Suprapubic skin (tissue), 4 donors: ENCODE measurements at places on chromosomes 12 and 14. TPM values are rescaled to one million over a fixed set of nuclear protein-coding genes. Genes with fewer than 3 reads are reported as not detected.

DNA sequence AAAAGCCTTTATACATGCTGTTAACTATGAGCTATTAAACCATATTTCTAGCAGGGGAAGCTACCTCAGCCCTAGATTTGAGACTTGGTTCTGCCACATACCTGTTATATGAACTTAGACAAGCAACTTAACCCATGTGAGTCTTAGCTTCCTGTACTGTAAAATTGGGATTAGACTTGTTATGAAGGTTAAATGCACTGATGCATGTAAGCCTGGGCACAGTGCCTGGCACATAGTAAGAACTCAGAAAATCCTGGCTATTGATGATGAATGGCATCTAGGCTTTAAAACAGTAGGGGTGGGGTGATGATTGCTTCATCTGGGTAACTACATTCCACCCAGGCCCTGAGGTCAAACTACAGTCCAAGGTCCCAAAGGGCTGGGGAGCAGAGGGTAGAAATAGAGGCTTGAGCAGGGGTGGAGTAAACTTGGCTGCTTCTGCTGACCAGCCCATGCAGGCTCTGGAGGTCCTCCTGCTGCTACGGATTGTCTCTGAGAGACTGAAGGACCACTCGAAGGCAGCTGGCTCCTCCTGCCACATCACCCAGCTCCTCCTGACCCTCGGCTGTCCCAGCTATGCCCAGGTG, 11.3 kb downstream of the ESPL1 start:
- peak overlapping the region; percentile 33 for H3K27ac ChIP-seq
- no peak overlapping the region for H3K4me3 ChIP-seq
- peaks cover 6% of the 10 kb centered on the region for H3K36me3 ChIP-seq
- no peak for DNase-seq

- DNase-seq, result no peak
- peaks cover 34% of the 10 kb centered on the region for H3K4me1 ChIP-seq
- H3K27ac ChIP-seq, result no peak overlapping the region
- no peaks in the 10 kb centered on the region for H3K36me3 ChIP-seq
Measured at GRCh38 chr12:57456145-57456700, 1.1 kb downstream of the INHBE start.

GRCh38 chr12:71504476-71504875, 64.9 kb downstream of the LGR5 start:
- no peak overlapping the region for H3K4me3 ChIP-seq
- no peaks in the 10 kb centered on the region for H3K36me3 ChIP-seq
- H3K27me3 ChIP-seq, result no peaks in the 10 kb centered on the region
- no peak for DNase-seq
- H3K27ac ChIP-seq, result no peak overlapping the region
- H3K4me1 ChIP-seq, result no peaks in the 10 kb centered on the region

DNA sequence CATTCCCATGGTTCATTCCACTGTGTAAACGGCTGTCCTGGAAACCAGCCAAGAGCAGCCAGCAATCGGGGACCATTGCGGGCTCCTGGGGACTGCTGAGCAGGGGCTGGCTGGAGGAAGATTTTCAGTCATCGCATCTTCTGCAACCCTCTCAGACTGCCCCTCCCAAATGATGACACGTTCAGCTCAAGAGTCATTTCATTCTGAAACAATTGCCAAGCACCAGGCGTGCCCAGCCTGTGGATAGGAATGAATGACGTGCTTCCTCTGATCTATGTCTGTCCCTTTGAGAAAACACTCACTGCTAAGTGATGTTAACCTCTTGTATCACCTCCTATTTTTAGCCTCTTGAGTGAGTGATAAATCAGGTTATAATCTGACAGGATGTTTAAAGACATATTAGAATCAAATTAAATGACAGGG, 62.0 kb downstream of the NDUFA12 start:
- H3K4me1 ChIP-seq, result peaks cover 9% of the 10 kb centered on the region
- peak overlapping the region; percentile 4 for H3K27ac ChIP-seq
- no peak overlapping the region for H3K4me3 ChIP-seq
- H3K27me3 ChIP-seq, result no peaks in the 10 kb centered on the region
- no peaks in the 10 kb centered on the region for H3K36me3 ChIP-seq

DNA sequence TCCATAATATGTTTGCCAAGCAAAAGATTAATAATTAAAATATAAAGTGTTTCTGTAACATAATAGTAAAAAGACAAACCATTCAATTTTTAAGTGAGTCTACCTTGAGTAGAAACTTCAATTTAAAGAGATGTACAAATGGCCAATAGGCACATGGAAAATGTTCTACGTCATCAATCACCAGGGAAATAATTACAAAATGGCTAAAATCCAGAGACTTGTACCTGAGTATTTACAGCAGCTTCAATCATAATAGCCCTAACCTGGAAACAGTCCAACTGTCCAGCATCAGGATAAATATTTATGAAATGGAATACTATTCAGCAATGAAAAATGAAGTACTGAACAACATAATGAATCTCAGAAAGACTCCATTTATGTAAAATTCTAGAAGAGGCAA, 95.5 kb upstream of the FAR2 start:
- no peaks in the 10 kb centered on the region for H3K36me3 ChIP-seq
- DNase-seq, result no peak
- H3K4me1 ChIP-seq, result no peaks in the 10 kb centered on the region
- no peak overlapping the region for H3K4me3 ChIP-seq
- H3K27ac ChIP-seq, result no peak overlapping the region
- no peaks in the 10 kb centered on the region for H3K27me3 ChIP-seq

GRCh38 chr12:66453844-66454243, 151.6 kb downstream of the HELB start:
- no peaks in the 10 kb centered on the region for H3K27me3 ChIP-seq
- no peaks in the 10 kb centered on the region for H3K4me1 ChIP-seq
- no peak overlapping the region for H3K4me3 ChIP-seq
- H3K27ac ChIP-seq, result no peak overlapping the region
- H3K36me3 ChIP-seq, result no peaks in the 10 kb centered on the region

- no peak for DNase-seq
- no peak overlapping the region for H3K4me3 ChIP-seq
- no peaks in the 10 kb centered on the region for H3K4me1 ChIP-seq
- no peak overlapping the region for H3K27ac ChIP-seq
Measured at GRCh38 chr14:106622200-106622745, 1095.9 kb downstream of the TMEM121 start.

- H3K27ac ChIP-seq, result no peak overlapping the region
- no peak for DNase-seq
- no peaks in the 10 kb centered on the region for H3K36me3 ChIP-seq
- H3K27me3 ChIP-seq, result no peaks in the 10 kb centered on the region
- H3K4me3 ChIP-seq, result no peak overlapping the region
Measured at GRCh38 chr14:34300882-34301734, 160.9 kb downstream of the SPTSSA start.

GRCh38 chr14:98931911-98932310, 340.1 kb downstream of the BCL11B start:
- H3K27ac ChIP-seq, result no peak overlapping the region
- H3K4me3 ChIP-seq, result no peak overlapping the region

DNA sequence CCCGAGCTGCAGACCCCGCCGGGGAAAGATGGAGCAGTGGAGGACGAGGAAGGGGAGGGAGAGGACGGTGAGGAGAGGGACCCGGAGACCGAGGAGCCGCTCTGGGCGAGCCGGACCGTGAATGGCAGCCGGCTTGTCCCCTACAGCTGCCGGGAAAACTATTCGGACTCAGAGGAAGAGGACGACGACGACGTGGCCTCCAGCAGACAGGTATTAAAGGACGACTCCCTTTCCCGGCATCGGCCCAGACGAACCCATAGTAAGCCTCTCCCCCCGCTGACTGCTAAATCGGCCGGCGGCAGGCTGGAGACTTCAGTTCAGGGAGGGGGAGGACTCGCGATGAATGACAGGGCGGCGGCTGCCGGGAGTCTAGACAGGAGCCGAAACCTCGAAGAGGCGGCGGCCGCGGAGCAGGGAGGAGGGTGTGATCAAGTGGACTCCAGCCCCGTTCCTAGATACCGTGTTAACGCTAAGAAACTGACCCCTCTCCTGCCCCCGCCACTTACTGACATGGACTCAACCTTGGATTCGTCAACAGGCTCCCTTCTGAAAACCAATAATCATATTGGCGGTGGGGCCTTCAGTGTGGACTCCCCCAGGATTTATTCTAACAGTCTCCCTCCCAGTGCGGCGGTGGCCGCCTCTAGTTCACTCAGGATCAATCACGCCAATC, 962 bp downstream of the LEMD3 start:
- H3K4me3 ChIP-seq, result peak overlapping the region; percentile 88
- H3K36me3 ChIP-seq, result no peaks in the 10 kb centered on the region
- DNase-seq, result peak; percentile 81
- peaks cover 61% of the 10 kb centered on the region for H3K4me1 ChIP-seq

- H3K27ac ChIP-seq, result peak overlapping the region; percentile 76
- peak overlapping the region; percentile 42 for H3K4me3 ChIP-seq
- peaks cover 6% of the 10 kb centered on the region for H3K27me3 ChIP-seq
- H3K36me3 ChIP-seq, result no peaks in the 10 kb centered on the region
- peak; percentile 94 for DNase-seq
- H3K4me1 ChIP-seq, result peaks cover 34% of the 10 kb centered on the region
Measured at GRCh38 chr12:3299929-3300832, 190.8 kb upstream of the PRMT8 start.

- H3K4me3 ChIP-seq, result peak overlapping the region; percentile 64
- peaks cover 33% of the 10 kb centered on the region for H3K4me1 ChIP-seq
- peak; percentile 80 for DNase-seq
- no peaks in the 10 kb centered on the region for H3K36me3 ChIP-seq
- H3K27me3 ChIP-seq, result peaks cover 4% of the 10 kb centered on the region
Measured at GRCh38 chr12:29147731-29148595, 1.1 kb upstream of the FAR2 start.

- H3K4me1 ChIP-seq, result peaks cover 19% of the 10 kb centered on the region
- H3K4me3 ChIP-seq, result no peak overlapping the region
- H3K36me3 ChIP-seq, result no peaks in the 10 kb centered on the region
- H3K27me3 ChIP-seq, result peaks cover 36% of the 10 kb centered on the region
- no peak overlapping the region for H3K27ac ChIP-seq
Measured at GRCh38 chr12:179131-179884, 34.6 kb downstream of the SLC6A12 start.

GRCh38 chr12:109653890-109654289, 59.7 kb upstream of the FAM222A start:
- no peak overlapping the region for H3K4me3 ChIP-seq
- no peaks in the 10 kb centered on the region for H3K36me3 ChIP-seq
- peaks cover 13% of the 10 kb centered on the region for H3K27me3 ChIP-seq
- H3K4me1 ChIP-seq, result no peaks in the 10 kb centered on the region
- no peak for DNase-seq

KRT3 gene
- total RNA-seq, result not detected

DDN gene
- total RNA-seq, result not detected

PTPRQ gene
- 0.24 TPM for total RNA-seq

CRIP1 gene
- 140 TPM for total RNA-seq

CDKN3 gene
- 8.0 TPM for total RNA-seq

RNF212B gene
- total RNA-seq, result not detected

KIF26A gene
- 6.1 TPM for total RNA-seq
